Left forelimb (tissue), 1 donor: ENCODE measurements at places on chromosomes 11 and 22.

GRCh38 chr11:10696468-10697322 lies 3.1 kb upstream of the IRAG1 start:
- no peak for DNase-seq

DNA sequence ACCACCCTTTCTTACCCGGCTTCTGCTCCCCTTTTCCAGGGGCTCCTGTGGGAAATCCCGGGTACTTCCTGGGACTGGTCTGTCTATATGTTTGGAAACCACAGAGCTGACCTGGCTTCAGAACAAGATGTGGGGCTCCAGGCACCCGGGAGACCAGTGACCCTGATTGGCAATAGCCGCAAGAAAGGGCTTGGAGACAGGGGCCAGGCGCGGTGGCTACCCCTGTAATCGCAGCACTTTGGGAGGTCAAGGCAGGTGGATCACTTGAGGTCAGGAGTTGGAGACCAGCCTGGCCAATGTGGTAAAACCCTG lies 3.2 kb upstream of the NEAT1 start:
- DNase-seq, result no peak

GRCh38 chr11:86678823-86679222 lies 6.4 kb upstream of the ME3 start:
- no peak for DNase-seq

- DNase-seq, result no peak
These were observed 1.7 kb downstream of the PICALM start for GRCh38 chr11:86067009-86067850.

GRCh38 chr22:30206944-30207343 lies 39.6 kb downstream of the LIF start:
- no peak for DNase-seq

DNA sequence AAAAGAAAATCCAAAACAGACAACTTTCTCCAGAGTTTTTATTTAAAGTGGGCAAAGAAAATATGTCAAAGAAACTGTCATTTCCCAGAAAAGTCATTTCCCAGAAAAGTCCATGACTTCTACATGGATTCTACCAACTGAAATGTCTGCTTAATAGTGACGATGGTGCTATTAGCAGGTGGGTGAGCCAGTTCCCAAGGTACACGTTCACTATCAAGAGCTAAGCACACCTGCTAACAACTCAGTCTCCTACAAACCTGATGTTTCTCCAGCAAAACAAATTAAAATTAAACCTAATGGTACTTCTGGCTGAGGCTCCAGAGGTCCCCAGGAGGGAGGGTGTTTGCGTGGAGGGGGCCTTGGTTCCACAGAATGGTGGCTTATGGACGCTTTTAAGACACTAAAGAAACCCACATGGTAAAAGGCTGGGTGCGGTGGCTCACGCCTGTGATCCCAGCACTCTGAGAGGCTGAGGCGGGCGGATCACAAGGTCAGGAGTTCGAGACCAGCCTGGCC lies 26.8 kb downstream of the POU2AF1 start:
- DNase-seq, result no peak

GRCh38 chr11:115084231-115084630 lies 405.9 kb downstream of the NXPE2 start:
- no peak for DNase-seq

GRCh38 chr22:36781656-36782627 lies 6.0 kb upstream of the IFT27 start:
- DNase-seq, result peak; percentile 88

- DNase-seq, result no peak
These were observed 1704.5 kb upstream of the RAG2 start for GRCh38 chr11:38302564-38302963.

DNA sequence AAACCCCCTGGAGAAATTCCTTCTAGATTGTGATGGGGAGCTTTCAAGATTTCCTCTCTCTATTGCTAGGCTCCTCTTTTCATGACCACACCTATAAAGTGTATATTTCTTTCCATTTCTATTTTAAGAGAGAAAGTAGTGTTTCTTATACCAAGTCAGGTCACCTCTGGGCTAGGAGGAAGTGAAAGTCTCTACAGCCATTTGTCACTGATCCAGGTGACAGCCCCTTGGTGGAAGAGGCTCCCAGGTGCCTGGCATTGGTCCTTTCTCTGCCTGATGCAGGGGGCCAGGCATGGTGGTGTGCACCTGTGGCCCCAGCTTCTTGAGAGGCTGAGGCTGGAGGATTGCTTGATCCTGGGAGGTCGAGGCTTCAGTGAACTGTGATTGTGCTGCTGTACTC lies 64.7 kb downstream of the DHCR7 start:
- DNase-seq, result no peak
